Central memory CD8-positive, alpha-beta T cell (primary cell): ENCODE measurements at places on chromosomes 4 and X.

DNA sequence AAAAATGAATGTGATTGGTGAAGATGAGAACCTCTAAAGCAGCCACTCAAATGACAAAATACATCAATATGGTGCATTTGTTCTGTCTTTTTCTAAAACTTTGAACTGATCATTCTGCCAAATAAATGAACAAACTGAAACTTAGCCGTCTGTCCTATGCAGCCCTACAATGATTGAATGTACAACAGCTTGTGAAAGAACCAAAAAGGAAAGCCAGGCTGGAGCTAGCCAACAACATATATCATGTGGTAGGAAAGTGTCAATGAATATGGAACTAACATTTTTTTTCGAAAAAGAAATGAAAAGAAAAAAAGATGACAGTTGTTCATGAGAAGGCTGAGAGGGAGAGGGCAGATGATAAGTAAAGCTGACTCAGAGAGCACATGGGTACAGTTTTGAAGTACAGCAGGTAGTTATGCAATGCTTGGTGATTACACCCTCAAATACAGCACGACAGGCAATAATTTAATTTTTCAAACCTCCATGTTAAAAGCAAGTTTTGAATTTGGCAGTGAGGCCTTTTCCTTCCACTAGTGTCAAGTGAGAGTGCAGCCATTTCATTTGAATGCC is 21.2 kb upstream of the SLC7A11 start:
- no peaks in the 10 kb centered on the region for H3K27me3 ChIP-seq
- DNase-seq, result no peak
- H3K36me3 ChIP-seq, result no peaks in the 10 kb centered on the region
- H3K27ac ChIP-seq, result no peak overlapping the region
- no peak overlapping the region for H3K4me3 ChIP-seq
- no peaks in the 10 kb centered on the region for H3K4me1 ChIP-seq

GRCh38 chr4:73843369-73843768 is 6.9 kb downstream of the CXCL6 start:
- no peaks in the 10 kb centered on the region for H3K27me3 ChIP-seq
- no peak for DNase-seq
- H3K4me3 ChIP-seq, result no peak overlapping the region

GRCh38 chr4:43754566-43754965 is 694.0 kb downstream of the KCTD8 start:
- H3K36me3 ChIP-seq, result no peaks in the 10 kb centered on the region
- no peaks in the 10 kb centered on the region for H3K4me1 ChIP-seq
- no peak overlapping the region for H3K4me3 ChIP-seq
- H3K27ac ChIP-seq, result no peak overlapping the region
- no peaks in the 10 kb centered on the region for H3K27me3 ChIP-seq

DNA sequence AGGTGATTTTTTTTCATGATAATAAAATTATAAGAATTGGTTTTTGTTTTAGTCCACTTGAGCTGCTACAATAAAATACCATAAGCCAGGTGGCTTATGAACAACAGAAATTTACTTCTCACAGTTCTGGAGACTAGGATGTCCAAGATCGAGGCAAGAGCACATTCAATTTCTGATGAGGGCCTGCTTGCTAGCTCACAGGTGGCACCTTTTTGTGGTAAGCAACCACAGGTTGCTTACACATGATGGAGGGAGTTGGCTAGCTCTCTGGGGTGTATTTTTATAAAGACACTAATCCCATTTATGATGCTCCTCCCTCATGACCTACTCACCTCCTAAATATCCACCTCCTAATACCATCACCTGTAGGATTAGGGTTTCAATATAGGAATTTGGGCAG is 1248.5 kb upstream of the TENM3 start:
- no peaks in the 10 kb centered on the region for H3K27me3 ChIP-seq
- no peak overlapping the region for H3K4me3 ChIP-seq
- no peaks in the 10 kb centered on the region for H3K36me3 ChIP-seq
- no peak for DNase-seq
- H3K4me1 ChIP-seq, result no peaks in the 10 kb centered on the region

DNA sequence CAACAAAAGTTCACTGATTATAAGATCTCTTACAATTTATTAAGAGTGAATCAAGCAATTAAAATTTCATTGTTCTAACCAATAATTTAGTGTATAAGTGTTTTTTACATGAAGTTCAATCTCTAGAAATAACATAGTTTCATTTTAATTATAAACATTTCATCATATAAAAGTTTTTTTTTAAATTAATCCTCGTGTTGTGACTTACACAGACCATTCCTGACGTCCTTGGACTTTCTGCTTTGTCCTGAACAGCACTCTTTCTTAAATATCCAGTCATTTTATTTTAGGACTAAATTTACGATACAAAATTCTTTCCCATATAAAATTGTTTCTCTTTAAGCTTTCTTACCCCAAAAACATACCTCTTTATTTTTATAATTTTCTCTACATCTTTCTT is 841.7 kb upstream of the POU3F4 start:
- H3K27ac ChIP-seq, result no peak overlapping the region
- no peaks in the 10 kb centered on the region for H3K27me3 ChIP-seq
- H3K36me3 ChIP-seq, result no peaks in the 10 kb centered on the region
- no peaks in the 10 kb centered on the region for H3K4me1 ChIP-seq
- DNase-seq, result no peak

DNA sequence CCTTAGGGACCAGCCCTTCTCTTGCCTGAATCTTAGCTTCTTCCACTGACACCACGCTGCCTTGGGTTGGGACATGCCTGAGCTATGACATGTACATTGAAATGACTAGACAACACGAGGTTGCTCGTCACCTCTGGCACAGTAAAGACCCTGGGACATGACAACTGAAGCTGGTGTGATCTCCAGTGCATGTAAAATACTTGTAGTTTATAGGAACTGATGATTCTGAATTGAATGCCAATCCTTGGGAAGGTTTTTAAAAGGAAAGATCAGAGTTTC is 100.7 kb upstream of the PGRMC2 start:
- no peak for DNase-seq
- H3K27ac ChIP-seq, result no peak overlapping the region
- no peak overlapping the region for H3K4me3 ChIP-seq
- H3K27me3 ChIP-seq, result no peaks in the 10 kb centered on the region
